Ovary (tissue), 10 donors: ENCODE measurements at places on chromosomes 7 and 10. TPM values are rescaled to one million over a fixed set of nuclear protein-coding genes. Genes with fewer than 3 reads are reported as not detected.

The CBLL1 gene
- 47.1 TPM for polyA plus RNA-seq

The NAT16 gene
- not detected for polyA plus RNA-seq

The CNPY4 gene
- 42.8 TPM for polyA plus RNA-seq

The PRKCQ gene
- 0.90 TPM for polyA plus RNA-seq

The CABCOCO1 gene
- 0.38 TPM for polyA plus RNA-seq

The COL28A1 gene
- polyA plus RNA-seq = 4.2 TPM

The ZNF804B gene
- not detected for polyA plus RNA-seq

The CTTNBP2 gene
- 2.6 TPM for polyA plus RNA-seq

The SLC18A2 gene
- 3.4 TPM for polyA plus RNA-seq

The NUTM2B gene
- polyA plus RNA-seq = 1.1 TPM

The KCNMA1 gene
- 83.8 TPM for polyA plus RNA-seq

The TFEC gene
- polyA plus RNA-seq = 0.52 TPM

The CYP3A5 gene
- polyA plus RNA-seq = 1.3 TPM

The TDRD1 gene
- polyA plus RNA-seq = 0.17 TPM

The CYP51A1 gene
- 23.7 TPM for polyA plus RNA-seq

The ACTL6B gene
- polyA plus RNA-seq = not detected

The SORCS1 gene
- polyA plus RNA-seq = 1.2 TPM

The STK32C gene
- polyA plus RNA-seq = 8.8 TPM

The STAG3 gene
- 3.2 TPM for polyA plus RNA-seq

The RPEL1 gene
- not detected for polyA plus RNA-seq

The HSPA12A gene
- 16.0 TPM for polyA plus RNA-seq

The TWIST1 gene
- 4.3 TPM for polyA plus RNA-seq

The ORAI2 gene
- 3.2 TPM for polyA plus RNA-seq

The CALML3 gene
- polyA plus RNA-seq = 0.02 TPM

The LRIT1 gene
- not detected for polyA plus RNA-seq
